RWPE1 (cell line): ENCODE measurements at places on chromosomes 3 and 15.

- peak; percentile 30 for DNase-seq
These were observed 35.5 kb upstream of the TIMP4 start for GRCh38 chr3:12194209-12194608.

DNA sequence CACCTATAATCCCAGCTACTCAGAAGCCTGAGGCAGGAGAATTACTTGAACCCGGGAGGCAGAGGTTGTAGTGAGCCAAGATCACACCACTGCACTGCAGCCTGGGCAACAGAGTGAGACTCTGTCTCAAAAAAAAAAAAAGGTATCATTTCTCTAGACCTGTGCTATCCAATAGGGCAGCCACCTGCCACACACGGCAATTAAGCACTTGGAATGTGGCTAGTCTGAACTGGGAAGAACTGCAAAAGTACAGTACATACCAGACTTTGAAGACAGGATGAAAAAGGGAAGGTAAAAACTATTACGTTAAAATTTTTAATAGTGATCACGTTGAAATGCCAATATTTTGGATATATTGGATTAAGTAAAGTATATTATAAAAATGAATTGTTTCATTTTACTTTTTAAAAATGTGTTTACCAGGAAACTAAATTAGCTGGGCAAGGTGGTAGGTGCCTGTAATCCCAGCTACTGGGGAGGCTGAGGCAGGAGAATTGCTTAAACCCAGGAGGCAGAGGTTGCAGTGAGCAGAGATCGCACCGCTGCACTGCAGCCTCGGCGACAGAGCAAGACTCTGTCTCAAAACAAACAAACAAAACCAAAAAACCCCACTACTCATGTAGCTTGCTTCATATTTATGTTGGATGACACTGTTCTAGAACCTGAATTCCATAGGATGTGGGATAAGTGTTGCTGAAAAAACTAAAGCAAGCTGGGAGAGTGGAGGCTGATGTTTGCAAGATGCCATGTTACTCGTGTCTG, 2.3 kb downstream of the CYP8B1 start:
- no peak for DNase-seq

DNA sequence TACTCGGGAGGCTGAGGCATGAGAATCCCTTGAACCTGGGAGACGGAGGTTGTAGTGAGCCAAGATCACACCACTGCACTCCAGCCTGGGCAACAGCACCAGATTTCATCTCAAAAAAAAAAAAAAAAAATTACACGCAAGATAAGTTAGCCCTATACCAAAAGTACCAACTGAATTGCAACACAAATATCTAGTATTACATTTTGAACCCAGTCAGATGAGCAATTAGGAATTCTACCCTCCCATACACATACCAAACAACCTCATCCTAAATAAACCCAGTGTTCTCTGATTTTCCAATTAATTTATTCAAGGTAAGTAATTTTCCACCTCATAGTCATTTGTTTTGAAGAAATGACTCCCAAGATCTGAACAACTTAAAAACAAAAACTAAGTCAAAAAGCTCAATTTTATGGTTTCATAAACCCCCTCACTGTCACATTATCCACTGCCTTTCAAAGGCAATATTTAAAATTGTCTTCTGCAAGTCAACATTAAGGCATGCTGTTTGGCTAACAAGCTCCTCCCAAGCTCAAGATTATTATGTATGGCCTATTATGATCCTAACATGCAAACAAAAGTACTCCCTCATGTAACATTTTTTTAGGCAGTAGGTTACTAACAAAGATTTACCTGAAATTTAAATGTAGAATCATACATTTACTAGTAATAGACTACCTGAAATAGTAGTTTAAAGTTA, 4.5 kb downstream of the RAF1 start:
- DNase-seq: no peak

DNA sequence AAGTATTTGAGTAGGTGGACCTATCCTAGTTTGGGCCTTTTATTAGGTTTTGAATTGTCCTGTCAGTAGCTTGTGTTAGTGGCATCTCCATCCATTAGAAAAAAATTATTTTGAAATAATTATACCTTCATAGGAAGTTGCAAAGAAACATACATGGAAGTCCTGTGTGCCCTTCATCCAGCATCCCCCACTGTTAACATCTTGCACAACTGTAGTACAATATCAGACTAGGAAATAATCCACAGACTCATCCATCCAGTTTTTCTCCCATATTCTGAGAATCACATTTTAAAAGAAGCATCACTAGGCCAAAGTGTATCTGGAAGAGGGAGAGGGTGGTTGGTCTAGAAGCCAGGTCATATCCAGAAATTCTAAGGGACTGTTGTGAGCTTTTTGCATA, 155.5 kb upstream of the ROPN1 start:
- no peak for DNase-seq

DNA sequence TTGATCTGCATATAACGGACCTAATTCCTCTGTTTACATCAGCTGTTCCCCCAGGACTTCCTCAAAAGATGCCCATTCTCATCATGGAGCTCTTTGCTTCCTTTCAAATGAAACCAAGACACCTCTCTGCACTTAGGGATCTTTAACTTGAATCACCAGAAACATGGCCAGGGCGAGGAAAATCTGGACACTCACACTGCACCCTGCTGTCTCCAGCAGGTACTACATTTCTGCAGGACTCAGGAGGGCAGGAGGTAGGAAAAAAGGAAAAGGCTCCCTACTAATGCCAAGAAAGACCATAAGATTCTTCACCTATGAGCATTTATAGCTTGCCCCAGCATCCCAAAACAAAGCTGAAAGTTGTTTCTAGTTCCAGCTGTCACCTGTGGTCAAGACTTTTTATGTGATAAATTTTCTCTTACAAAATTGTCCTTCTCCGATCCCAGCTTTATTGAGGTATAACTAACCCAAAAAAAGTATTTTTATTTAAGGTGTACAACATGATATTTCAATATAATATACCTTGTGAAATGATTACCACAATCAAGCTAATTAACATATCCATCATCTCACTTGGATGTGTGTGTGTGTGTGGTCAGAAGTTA, 87.3 kb upstream of the C15orf61 start:
- peak; percentile 63 for DNase-seq

DNA sequence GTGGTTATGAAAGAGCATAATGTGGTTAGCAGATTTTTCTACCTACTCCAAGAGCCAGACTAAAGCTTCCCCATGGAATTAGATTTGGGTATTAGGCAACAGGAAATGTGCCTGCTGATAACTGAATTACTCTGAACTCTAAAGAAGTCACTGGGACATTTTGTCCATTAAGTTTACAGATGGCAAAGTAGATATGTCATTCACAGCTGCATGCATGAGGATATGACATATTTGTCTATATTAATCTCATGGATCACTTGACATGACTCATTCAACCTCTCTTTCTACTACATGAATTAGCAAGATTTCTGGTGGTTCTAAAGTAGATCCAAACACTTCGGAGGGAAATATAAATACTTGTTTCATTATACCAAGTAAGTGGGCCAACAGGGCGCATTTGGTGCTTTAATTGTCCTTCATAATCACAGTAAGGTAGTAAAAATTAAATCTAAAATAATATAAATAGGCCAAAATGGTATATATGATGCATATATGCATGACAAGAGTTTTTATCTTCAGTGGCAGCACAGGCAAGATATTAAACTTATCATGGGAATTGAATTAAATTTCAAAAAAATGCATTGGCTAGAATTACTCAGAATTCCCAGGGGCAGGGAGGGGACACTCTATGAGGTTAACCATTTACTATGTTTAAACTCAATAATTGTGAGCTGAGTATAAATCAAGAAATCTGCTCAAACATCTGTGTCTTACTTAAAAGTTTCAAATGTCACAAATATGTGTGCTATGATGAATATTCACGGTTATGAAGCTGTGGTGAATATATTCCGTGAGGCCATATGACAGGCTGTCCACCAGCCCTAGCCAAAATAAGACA, 365.3 kb upstream of the KCNMB2 start:
- peak; percentile 47 for DNase-seq

- no peak for DNase-seq
These were observed 184.3 kb downstream of the UBE2E2 start for GRCh38 chr3:23387286-23387918.
